ENCODE measurements at places on chromosomes 7 and 10.

DNA sequence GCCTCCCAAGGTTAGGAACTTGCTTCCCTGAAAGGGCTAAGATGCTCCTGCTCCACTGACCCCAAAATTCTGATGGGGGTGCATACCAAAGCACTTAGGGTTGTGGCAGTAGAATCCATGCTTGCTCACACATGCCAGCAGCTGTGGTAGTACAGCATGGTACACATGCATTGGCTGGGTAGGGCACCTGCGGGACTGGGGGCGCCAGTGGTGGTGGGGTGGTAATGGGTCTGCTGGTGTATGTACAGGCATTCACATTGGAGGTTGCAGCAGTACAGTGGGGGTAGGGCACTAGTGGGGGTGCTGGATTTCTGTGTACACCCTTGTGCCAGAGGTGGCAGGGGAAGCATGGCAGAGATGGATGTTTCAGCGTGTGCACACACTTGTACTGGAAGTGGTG is 72.3 kb upstream of the TAS2R16 start:
- no peak for DNase-seq

- DNase-seq: no peak
These were observed 40.9 kb upstream of the FAM20C start for GRCh38 chr7:151346-152050.

- DNase-seq: no peak
These were observed 247.0 kb upstream of the FERD3L start for GRCh38 chr7:19392246-19392645.

GRCh38 chr10:77175631-77176222 is 461.9 kb downstream of the KCNMA1 start:
- no peak for DNase-seq

DNA sequence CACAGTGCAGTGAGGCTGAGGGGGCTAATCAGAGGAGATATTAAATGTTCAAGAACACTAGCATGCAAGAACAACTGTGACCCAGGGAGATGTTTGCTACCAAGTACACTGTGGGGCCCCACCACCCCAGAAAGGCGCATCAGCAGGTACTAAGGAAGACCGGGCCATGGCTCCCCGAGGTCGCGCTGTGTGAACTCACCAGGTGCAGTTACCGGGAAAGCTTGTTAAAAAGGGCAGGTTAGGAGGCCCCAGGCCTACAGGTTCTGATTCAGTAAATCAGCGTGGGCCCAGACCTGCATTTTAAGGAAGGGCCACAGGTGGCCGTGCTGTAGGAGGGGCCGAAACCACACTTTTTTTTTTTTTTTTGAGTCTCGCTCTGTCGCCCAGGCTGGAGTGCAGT is 54.6 kb downstream of the TMEM209 start:
- no peak for DNase-seq

DNA sequence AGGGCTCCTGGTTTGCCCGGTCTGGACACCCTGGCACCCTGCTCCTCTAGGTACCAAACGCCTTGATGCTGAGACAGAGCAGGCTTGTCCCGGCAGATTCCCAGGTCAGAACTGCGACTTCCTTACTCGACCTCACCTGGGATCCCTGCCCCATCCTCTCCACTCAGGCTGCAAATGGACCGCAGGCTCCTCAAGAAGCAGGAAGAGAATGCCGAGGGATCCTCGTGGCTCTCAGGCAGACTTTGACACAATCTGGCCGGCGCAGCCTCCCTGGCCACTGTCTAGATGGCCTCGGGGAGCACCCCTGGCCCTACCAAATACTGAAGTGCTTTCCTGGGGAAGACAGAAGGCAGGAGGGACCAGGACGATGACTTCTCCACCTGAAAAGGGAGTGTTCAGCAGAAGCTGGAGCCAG is 421 bp upstream of the NODAL start:
- DNase-seq: no peak

DNA sequence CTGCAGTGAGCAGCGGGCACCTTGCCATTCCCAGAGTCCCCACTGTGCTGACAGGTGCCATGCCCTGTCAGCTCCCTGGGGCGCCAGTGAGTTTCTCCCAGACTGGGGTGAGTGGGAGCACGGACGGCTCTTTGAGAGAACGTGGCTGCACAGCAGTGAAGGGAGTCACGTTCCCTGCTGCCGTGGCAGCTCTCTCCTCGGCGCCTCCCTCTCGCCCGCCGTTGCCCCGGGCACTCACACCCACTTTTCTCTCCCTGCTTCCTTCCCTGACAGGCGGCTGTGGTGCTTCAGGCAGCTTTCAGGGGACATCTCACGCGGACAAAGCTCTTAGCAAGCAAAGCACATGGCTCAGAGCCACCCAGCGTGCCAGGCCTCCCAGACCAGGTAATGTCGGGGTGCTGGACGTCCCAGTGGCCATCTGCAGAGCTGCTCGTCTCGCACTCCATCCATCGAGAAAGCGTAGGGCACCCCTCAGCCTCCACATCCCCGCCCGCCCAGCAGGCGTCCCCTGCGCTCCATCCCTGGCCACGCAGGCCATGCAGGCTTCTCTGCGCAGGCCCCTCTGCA is 27.1 kb upstream of the TTYH3 start:
- DNase-seq: no peak

DNA sequence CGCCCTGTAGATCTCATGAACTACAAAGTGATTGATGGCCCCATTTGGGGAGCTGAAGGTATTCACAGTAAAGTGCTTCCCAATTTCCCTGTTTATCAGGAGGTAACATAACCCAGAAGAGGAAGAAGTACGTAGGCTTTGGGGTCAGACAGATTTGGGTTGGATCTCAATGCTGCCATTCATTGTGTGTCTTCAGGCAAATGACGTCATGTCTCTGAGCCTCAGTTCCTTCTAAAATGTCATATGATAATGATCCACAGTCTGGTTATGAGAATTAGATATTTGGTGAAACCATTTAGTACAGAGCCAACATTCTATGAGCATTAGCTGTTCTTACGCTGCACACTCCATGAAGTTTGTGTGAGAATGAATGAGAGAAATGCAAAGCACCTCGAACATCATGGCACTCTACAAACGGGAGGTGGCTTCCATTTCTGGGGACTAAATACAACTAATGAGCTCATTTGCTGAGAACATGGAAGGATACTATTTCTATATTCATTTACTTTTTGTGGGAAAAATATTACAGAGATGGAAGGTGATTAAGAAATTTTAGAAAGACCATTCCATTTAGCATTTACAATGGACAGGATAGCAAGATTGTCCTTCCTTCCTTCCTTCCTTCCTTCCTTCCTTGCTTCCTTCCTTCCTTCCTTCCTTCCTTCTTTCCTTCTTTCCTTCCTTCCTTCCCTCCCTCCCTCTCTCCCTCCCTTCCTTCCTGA is 13.8 kb upstream of the JCAD start:
- no peak for DNase-seq

GRCh38 chr7:133167300-133167699 is 85.4 kb upstream of the CHCHD3 start:
- DNase-seq: no peak

DNA sequence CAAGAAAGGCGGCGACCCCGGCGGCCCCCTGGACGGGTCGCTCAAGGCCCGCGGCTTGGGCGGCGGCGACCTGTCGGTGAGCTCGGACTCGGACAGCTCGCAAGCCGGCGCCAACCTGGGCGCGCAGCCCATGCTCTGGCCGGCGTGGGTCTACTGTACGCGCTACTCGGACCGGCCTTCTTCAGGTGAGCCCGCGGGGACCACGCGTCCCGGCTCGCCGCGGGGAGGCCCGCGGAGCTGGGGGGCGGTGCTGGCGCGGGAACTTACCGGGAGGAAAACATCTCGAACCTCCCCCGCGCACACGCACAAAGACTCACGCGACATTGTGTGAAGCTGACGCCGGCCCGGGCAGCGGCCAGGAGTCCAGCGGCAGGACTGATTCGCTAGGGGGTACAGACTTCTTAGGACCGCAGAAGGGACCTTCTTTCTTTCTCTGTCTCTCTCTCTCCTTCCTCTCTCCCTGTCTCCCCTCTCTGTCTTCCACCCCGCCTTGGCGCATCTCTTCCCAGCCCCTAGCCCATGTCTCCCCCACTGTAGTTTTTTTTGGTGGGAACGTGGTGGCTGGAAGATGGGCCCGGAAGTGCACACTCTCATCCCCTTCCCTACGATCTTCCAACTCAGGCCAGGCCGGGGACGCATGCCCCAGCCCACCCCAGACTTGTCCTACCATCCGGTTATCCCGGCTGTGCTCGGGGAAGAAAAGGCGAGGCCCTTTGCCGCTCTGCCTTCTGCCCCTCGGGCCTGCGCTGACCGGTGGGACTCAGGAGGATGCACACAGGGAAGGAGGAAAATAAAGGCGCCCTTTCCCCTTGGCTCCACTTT is 1.2 kb downstream of the EN2 start:
- no peak for DNase-seq

- DNase-seq: no peak
These were observed 10.7 kb downstream of the CXCL12 start for GRCh38 chr10:44374155-44374554.

GRCh38 chr10:1738950-1739349 is 1.6 kb upstream of the ADARB2 start:
- no peak for DNase-seq

DNA sequence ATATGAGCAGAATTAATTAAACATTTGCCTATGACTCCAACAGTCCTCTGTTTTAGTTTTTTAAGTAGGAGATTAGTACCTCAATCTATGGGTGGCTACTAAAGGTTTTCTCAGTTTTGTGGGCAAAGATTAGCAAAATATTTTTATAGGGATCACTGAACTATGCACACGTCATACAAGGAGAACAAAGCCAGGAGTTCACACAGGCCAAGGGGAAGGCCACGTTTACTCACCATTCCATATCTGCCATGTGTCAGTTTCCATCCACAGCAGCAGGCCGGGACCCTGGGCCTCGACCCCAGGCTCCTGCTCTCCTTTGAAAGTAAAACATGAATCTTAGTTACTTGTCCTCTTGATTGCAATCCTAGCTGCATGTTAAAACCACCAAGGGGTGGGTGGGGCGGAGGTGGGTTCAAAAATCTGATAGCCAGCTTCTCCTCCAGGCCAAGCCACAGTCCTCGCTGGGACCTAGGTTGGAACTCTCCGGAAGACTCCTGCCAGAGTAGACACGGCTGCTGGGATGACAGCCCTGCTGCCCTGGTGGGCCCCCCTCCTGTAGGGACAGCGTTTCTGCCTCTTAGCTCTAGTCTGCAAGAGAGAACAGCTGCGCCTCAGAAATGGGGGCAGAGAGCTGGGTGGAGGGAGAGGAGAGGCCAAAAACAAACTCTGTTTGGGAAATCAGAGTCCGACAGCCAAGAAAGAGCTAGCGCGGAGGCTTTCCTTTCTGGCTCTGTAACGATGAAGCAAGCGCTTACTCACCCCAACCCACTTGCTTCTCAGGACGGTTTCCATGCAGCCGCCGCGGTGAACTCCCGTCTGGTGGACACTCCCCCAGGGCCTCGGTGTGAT is 35.6 kb downstream of the PITRM1 start:
- DNase-seq: no peak

GRCh38 chr10:99984211-99985034 is 25.3 kb downstream of the DNMBP start:
- no peak for DNase-seq

GRCh38 chr10:71319042-71319799 is at the start of gene SLC29A3:
Gene SLC29A3 (plus strand): TSS chr10:71319259. CDS start chr10:71319310, 51 bp downstream.
- DNase-seq: peak; percentile 31

- DNase-seq: no peak
These were observed 55.1 kb downstream of the VOPP1 start for GRCh38 chr7:55517191-55517633.

GRCh38 chr7:19112274-19113001 is 5.0 kb downstream of the TWIST1 start:
- no peak for DNase-seq

DNA sequence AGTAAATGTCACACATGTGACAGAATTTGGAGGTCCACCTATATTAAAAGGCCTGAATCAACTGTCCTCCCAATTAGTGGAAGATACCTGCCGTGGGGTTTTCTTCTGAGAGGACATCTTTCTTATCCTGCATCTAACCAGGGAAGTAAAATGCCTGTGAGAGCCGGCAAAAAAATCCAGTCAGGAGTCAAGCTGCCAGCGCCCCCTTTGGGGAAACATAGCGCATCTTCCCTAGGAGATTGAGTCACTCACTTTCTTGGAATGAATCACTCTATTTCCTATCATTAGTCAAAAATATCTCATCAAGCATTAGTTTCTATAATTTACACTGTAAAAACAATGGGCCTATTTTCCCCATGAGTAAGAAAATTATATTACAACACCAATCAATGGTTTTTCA is 66.4 kb upstream of the ANK3 start:
- no peak for DNase-seq

- no peak for DNase-seq
These were observed 7.1 kb downstream of the ATOH7 start for GRCh38 chr10:68224810-68225209.

- DNase-seq: no peak
These were observed 957 bp upstream of the SVIL start for GRCh38 chr10:29635711-29636144.

GRCh38 chr7:86969865-86970264 is 89.6 kb downstream of the ELAPOR2 start:
- no peak for DNase-seq

DNA sequence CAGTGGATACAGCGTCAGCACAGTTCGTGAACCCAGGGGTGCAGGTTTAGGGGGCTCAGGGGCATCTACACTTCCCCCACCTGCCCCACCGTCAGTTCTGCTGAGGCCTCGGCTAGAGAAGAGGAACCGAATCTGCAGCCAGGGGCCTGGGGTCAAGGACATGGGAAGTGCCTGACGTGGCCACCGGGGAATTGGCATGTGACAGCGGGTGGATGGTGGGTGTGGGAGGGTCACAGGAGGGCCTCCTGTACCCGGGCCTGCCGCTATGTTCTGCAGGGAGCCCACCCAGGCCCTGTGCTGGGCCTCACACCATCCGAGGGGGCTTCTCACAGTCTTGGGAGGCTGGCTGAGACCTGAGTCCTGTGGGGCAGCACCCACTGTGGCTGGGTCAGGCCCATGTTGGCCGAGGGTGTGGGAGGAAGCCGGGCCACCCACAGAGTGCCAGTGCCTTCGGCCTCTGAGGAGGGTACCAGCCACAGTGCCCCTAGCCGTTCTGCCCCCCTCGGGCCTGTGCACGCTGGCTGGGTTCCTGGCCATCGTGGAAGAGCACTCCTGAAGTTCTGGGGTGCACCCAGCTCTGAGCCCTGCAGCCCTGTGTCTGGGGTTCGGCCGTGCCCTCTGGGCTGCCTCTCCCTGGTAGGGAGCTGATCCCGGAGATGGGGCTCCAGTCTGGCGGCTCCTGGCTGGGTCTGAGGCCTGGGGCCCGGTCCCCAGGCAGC is 5.9 kb downstream of the TTYH3 start:
- peak; percentile 38 for DNase-seq

DNA sequence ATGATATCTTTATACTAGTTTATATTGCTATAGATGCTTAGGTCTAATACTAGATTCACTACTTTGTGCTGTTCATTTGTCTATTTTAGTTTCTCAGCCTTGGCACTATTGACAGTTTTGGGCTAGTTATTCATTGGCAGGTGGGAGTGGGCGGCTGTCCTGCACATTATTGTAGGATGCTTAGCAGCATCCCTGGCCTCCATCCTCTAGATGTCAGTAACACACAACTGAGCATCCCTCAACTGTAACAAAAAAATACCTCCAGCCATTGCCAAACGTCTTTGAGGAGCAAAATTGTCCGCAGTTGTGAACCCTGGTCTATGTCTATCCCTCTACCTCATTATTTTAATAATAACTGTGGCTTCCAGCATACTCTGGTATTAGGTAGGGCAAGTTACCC is 34.4 kb upstream of the PNLIP start:
- DNase-seq: no peak

- DNase-seq: no peak
These were observed 19.6 kb downstream of the CEP55 start for GRCh38 chr10:93516006-93516380.
